ENCODE measurements at places on chromosomes 11 and 22.

- DNase-seq = no peak
Observed at GRCh38 chr11:113201054-113201818, 113.1 kb upstream of the TTC12 start.

GRCh38 chr11:69501891-69502860 is 20.7 kb downstream of the LINC01488 start:
- DNase-seq = no peak

DNA sequence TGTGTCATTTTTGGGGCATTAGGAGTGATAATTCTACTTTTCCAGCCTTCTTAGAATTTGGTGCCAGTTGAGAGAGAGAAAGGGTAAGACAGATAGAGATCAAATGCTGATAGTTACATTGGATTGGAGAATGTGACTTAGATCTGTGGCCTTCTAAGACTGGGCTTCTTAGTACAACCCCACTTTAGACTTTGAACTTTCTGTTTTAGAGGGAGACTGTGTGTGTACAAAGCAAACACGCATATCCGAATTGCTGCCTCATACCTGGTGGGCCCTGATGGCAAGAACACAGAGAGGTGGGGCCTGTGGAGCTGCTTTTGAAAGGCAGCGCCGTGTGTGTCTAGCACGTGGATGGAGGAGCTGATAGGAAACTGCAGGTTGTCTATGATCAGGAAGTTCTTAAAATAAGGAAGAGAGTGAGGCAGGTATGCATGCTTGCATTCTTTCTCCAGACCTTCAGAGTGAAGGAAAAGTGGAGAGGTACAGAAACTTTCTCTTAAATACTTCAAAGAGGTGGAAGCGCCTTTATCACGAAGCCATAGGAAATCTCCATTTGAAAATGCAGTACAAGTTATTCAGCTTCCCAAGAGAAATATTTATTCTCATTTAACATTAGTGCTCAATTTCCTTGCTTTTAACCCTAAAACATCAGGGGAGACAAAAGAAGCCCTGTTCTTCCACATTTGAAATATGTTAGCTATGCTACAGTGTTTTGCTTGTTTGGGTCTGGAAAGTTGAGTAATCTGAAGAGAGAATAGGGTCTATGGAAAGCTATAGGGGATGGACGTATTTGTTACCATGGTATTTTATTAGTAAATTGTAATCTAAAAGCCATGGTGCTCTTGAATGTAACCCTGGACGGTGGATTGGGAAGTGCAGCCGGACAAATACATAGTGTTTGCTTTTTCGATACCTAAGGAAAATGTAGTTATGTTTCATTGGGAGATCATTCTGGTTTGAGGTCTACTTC is 13.7 kb downstream of the PDHX start:
- DNase-seq = no peak

GRCh38 chr11:38524945-38525344 is 1926.9 kb upstream of the RAG2 start:
- DNase-seq = no peak

GRCh38 chr11:108498046-108498815 is at the start of gene POGLUT3:
Gene POGLUT3, minus strand, starts transcription at chr11:108498384. Its CDS starts 18 bp downstream, at chr11:108498366.
- peak; percentile 17 for DNase-seq

DNA sequence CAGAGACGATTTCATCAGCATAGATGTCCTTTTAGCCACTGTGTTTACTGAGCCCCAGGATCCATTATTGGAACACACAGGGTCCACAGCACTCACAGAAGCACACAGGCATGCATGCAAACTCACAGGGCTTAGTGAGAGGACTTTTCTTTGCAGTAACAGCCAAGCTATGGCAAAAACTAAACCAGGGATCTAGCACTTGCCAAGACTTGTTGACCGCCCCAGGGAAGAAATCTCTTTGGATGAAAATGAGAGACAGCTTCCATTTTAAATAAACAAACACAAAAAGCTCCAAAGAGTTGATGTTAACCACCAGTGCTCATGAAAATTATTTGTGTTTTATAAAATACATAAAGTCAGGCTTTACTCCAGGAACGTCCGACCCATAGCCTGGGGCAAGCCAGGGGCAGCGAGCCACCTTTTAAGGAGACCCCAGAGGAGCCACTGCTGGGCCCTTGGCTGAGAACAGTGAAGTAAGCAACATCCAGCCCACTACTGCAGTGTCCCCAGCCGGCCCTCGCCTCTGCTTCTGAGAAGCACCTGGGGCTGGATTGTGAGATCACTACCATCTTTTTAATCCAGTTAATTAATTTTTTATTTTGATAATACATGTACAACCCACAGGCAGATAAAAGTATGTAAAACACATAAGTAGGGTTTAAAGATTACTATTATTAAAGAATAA is 22.0 kb upstream of the TFIP11 start:
- DNase-seq = no peak

- DNase-seq = no peak
Observed at GRCh38 chr11:71339396-71339881, 87.1 kb upstream of the SHANK2 start.

Measured in CD4-positive, alpha-beta T cell treated with Interleukin-6 at 100 ng/mL for 8 hours (primary cell).